Brain pericyte (primary cell): ENCODE measurements at places on chromosomes 11 and 22.

GRCh38 chr11:11461473-11461872, 108.4 kb upstream of the CSNK2A3 start:
- DNase-seq: no peak

GRCh38 chr11:69325446-69325845, 31.5 kb downstream of the MYEOV start:
- no peak for DNase-seq

DNA sequence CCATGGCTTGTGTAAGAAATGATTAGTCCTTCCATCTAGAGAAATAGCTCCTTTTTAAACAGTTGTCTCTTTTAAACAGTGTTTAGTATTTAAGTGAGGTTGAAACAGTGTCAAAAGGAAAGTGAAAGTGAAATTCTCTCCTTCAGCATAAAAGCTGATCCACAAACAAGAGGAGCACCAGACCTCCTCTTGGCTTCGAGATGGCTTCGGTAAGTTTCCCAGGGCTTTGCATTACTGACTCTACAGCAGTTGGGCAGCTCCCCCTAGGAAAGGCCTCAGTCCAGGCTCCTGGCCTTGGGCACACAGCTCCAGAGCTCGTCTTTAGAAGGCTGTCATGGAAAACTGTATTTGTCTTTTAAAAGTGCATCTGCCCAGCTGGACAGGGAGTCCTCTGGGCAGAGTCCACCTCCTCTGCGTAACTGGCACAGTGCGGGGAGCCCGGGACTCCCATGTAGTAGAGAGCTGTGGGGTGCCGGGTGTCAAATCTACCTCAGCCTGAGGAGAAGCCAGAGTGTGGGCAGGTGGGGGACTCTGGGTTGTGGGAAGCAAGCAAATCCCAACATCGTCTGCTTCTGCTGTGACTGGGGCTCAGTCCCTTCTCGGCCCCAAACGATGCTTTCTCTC, at the start of gene PLAAT4:
Gene PLAAT4 (plus strand): TSS at position 140 of the 624 bp plus-strand sequence. CDS start 61 bp downstream, at position 201.
- DNase-seq: peak; percentile 18

- DNase-seq: no peak
These were observed 10.3 kb upstream of the IGSF9B start for GRCh38 chr11:133966921-133967598.

GRCh38 chr11:57547854-57548377, 10.5 kb downstream of the SMTNL1 start:
- no peak for DNase-seq

- DNase-seq: no peak
These were observed 10.3 kb downstream of the APOL4 start for GRCh38 chr22:36191106-36191836.

GRCh38 chr22:34784056-34784455, 281.9 kb upstream of the ISX start:
- no peak for DNase-seq

DNA sequence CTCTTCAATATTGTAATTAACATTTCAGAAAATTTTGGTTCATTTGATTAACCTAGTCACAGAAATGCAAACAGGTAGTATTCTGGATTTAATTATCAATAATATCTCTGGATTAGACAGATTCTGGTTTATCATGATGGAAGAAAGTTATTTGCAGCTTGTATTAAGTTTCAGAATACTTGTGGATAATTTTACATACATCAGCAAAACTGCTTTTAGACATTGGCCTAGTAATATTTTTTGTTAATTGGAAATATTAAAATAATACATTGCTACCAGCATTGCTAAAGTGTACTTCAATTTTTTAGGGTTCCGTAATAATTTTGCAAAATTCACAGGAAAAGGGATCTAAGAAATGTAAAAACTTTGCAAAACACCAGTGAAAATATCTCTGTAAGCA, 3.8 kb upstream of the OR5D14 start:
- no peak for DNase-seq

- DNase-seq: no peak
These were observed 33.3 kb downstream of the ANO1 start for GRCh38 chr11:70111269-70112016.

DNA sequence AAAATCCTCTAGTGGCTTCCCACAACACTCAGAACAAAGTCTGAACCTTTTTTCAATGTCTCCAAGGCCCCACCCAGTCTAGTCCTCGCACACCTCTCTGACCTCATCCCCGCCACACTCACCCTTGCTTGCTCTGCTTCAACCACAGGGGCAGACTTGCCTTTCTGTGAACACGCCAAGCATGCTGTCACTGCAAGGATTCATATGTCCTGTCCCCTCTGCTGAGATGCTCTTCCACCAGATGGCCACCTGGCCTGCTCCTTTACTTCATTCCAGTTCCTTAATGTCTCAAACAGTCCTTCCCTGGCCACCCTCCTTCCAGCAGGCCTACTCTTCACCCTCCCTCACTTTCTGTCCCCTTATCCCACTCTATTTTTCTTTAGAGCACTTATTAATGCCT, 60.6 kb upstream of the ARHGAP20 start:
- no peak for DNase-seq

DNA sequence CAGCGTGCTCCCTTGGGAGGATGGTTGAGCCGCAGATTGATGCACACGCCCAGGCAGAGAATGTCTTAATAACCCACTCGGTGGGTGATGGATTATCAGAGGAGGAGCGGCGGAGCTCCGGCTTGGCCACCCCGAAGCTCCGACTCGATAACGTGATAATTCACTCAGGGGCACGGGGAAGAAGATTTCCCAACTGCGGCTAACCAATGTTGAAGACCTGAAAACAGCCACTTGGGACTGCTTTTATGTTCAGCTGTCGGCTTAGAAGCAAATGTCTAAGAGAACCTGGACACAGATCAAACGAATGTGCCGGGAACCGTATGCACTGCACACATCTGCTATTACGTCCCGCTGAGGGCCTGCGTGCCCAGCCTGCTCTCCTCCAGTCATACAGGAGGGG, 206.8 kb upstream of the CADM1 start:
- DNase-seq: no peak

DNA sequence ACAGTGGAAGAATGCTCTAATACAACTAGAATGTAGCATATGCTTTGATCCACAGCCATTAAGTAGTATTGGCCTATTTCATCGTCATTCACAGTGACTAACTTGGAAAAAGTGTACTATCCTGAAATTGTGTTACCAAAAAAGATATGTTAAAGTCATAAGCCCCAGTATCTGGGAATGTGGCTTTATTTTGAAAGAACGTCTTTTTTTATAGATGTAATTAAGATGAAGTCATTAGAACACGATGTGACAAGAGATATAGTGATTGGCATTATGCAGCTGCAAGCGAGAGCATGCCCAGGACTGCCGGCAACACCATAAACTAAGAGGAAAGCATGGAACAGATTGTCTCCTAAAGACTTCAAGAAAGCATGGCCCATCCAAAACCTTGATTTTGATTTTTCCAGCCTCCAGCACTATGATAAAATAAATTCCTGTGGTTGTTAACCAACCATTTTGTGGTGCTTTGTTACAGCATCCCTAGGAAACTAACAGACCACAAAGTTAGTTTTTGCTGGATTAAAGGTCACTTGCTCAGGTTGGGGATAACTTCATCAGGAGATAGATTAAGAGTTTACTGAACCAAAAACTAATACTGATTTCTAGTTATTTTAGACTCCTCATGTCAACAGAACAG, 870.6 kb upstream of the LRRC4C start:
- no peak for DNase-seq
